ENCODE measurements at places on chromosomes 5 and 9.

DNA sequence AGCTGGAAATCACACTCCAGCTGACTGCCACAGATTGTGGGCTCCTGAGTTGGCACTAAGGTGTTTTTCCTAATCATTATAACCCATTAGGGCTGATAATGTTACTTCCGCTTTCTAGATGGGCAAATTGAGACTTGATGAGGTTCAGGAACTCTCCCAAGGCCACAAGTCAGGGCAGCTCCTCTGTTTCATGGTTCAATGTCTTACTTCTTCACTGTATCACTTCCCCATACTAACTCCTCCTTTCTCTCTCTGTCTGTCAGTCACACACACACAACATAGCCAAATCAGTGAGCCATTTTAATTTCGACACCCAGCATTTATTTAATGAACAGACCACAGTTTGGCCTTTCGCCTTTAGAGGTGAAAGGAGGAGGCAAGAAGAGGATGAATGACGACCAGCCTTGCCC is 17.8 kb upstream of the TRAF1 start:
- DNase-seq, result no peak

DNA sequence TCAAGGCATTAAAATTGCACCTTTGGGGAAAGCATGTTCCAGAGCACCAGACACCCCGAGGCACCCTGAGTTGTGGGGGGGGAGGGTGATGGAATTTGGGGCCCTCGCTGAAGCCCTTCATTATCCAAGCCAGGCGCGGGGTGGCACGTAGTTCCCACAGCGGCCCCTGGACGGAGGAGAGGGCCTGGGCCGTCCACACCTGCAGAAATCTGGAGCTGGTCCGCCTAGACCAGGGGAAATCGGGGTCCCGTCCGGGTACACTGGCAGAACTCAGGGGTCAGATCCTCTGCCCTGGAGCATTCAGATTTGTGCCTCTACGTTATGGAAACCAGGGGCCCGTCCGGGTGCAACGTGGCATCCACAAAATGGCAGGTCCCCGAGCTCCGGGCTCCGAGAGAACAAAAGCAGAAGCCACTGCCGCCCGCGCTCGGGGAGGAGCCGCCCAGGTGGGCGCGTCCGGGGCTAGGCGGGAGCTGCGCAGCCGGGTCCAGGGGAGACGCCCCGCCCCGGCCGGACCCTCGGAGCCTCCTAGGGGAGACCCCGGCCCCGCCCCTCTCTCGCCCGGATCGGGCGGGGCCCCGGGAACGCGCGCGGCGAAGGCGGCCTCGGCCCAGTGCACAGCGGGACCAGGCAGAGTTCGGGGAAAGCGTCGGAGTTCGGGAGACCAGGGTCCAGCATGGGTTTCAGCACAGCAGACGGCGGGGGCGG is at the start of gene PLEKHG4B:
PLEKHG4B (plus strand) TSS at position 613 of the 708 bp plus-strand sequence; CDS start at position 677, 64 bp downstream.
- no peak for DNase-seq

GRCh38 chr9:73269430-73270101 is 117.9 kb downstream of the ANXA1 start:
- DNase-seq, result no peak

DNA sequence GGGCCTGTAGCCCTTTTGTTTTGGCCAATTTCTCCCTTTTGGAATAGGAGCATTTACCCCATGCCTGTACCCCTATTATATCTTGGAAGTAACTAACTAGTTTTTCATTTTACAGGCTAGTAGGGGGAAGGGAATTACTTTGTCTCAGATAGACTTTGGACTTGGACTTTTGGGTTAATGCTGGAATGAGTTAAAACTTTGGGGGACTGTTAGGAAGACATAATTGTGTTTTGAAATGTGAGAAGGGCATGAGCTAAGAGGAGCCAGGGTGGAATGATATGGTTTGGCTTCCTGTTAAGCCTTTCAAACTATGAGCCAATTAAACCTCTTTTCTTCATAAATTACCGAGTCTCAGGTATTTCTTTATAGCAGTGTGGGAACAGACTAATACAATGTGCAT is 168.1 kb downstream of the FGF1 start:
- no peak for DNase-seq

GRCh38 chr5:79471556-79471955 is 42.4 kb downstream of the HOMER1 start:
- DNase-seq, result no peak
